ENCODE measurements at places on chromosomes 13 and 19.

DNA sequence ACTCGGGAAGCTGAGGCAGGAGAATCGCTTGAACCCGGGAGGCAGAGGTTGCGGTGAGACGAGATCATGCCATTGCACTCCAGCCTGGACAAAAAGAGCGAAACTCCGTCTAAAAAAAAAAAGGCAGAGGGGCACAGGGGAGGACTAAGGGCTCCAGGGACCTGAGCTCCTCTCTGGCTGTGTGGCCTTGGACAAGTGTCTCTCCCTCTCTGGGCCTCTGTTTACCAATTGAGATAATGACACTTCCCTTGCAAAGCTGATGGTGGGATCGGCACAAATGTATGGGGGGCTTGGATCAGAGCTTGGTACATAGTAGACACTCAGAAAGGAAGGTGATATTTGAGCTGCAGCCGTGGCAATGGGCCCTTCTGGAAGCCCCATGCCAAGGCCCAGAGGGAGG lies 11.4 kb upstream of the SPACA4 start:
- DNase-seq, result no peak

GRCh38 chr13:72678312-72678711 lies 49.1 kb downstream of the MZT1 start:
- no peak for DNase-seq

- DNase-seq, result no peak
These were observed 37.0 kb upstream of the CCNA1 start for GRCh38 chr13:36395280-36395679.

DNA sequence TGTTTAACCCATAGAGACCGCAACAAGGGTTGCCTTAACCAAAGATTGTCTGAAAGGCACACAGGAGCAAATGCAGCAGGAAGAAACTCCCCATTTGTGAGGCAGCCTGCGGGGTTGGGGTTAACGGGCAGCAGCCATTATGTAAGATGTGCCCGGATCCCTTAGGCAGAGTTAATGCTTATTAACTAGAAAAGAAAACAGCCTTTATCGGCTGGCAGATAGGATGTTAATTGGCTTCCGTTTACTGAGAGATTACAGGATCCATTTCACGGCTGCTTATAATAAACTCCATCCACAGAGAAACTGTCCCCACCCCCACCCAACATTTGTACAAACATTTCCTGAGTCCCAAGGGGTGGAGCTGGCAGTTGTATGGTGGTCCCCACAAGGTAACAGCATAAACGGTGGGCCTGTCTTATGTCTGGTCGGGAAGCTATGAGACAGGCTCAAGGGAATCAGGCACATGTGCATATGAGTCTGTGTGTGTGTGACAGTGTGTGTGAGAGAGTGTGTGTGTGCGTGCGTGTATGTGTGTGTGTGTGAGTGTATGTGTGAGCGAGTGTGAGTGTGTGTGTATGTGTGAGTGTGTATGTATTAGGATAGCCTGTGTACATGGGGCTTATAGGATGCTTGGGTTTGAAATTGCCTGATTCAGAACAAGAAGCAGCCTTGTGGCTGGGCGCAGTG lies 10.5 kb downstream of the SLC25A42 start:
- no peak for DNase-seq

- no peak for DNase-seq
These were observed 9.5 kb downstream of the ARRDC2 start for GRCh38 chr19:18017275-18018083.

- no peak for DNase-seq
These were observed 68.3 kb upstream of the UBAC2 start for GRCh38 chr13:99132295-99132835.

- DNase-seq, result no peak
These were observed 1476.5 kb upstream of the PRR20A start for GRCh38 chr13:55664178-55664577.

GRCh38 chr19:3585301-3586126 lies at the start of gene GIPC3:
GIPC3 (plus strand) TSS chr19:3585478; CDS start chr19:3585598, 120 bp downstream.
- DNase-seq, result no peak

- DNase-seq, result no peak
These were observed 114.8 kb upstream of the TDRD3 start for GRCh38 chr13:60282186-60282585.

DNA sequence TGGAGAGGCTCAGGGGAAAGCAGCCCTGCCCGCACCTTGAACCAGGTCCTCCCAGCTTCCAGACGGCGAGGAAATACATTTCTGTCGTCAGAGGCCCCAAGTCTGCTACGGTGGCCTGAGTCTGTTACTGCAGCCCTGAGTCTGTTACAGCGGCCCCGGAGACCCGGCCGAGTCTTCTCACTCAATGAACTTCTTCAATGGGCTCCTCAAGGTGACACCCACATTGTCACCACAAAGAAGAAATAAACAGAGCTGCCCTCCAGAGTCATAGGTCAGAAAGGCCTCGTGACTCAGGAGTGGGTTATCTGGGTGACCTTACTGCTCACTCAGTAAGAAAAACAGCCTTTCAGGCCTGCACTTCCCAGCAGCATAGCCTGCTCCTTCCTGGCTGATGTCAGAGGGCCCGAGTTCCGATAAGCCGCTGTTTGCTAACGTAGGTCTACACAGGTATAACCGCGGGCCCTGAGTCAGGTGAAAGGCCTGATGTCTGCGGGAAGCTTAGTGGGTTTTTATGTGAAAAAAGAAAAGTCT lies 66.9 kb upstream of the TM9SF2 start:
- peak; percentile 87 for DNase-seq

DNA sequence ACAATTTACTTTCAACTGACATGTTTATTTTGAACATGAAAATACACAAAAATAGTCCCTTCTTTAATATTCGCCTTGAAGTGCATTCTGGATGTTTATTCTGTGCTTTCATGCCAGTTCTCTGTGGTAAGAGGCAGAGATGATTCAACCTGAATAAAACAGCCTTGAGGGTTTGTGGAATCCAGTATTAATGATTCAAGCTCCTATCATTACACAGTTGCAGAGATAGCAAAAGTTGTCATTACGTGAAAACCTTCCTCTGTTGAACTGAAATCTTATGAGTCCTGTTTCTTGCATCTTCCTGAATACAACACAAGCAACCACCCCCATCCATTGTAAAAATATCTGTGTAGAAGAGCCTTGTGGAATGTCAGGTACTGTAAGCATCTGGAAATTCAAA lies 142.3 kb upstream of the HTR2A start:
- no peak for DNase-seq
